Activated naive CD4-positive, alpha-beta T cell treated with Interleukin-2 at 50 U/mL for 16 hours (primary cell): ENCODE measurements at places on chromosomes 5 and 9.

GRCh38 chr9:117340422-117340821, 74.4 kb downstream of the ASTN2 start:
- DNase-seq, result no peak

DNA sequence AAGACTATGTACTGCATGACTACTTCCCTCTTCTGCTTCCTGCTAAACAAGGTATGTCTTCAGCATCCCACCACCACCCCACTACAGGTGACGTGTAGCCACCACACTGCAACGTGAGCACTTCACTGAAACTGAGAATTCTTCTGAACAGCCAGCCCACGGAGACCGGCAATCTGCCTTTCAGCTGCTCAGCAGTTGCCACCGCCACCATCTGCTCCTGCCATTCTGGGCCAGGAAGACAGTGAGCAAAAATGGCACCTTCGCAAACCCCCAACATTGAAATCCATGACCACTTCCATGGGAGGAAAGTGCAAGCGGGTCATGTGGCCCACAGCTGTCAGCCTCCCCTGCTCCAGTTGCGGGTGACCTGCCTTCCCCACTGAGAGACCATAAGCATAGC, 443.4 kb upstream of the ST8SIA4 start:
- DNase-seq, result no peak

- no peak for DNase-seq
Measured at GRCh38 chr5:106634375-106634774, 1036.4 kb downstream of the EFNA5 start.

GRCh38 chr5:54905246-54905795, 80.1 kb downstream of the ESM1 start:
- no peak for DNase-seq

DNA sequence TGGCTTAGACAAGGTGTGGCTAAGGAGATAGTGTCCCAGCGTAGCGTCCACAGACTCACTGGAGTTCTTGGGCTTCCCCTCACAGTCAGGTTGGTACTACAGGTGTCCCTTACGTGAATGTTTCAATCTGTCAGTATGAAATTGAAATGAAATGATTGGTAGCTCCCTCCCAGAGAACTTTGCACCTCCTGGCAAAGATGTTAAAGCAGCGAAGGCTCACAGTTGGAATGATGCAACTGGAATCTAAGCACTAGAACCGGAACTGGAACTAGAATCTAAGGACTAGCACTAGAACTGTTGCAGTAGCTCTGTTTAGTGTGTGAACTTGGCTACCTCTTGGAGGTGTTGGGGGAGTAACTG, 1.1 kb downstream of the SLC31A1 start:
- no peak for DNase-seq

- DNase-seq, result no peak
Measured at GRCh38 chr9:88801214-88801796, 190.0 kb upstream of the S1PR3 start.

DNA sequence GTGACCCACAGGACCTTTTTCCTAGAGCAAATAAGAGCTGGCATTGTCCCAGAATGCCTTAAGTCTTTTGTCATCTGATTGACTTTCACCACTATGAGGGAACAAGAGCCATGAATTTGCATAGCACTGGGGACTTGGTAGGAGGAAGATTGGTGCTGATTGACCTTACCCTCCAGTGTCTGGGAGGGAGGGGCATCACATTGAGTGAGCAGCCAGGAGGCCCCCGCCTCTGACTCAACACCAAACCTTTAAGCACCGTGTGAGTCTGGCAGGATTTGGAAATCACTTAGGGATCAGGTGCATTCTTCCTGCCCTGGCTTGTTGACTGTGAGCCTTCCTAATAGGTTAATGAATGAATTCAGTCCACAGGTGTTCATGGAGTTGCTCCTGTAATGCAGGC, 40.7 kb downstream of the WNK2 start:
- no peak for DNase-seq

GRCh38 chr5:83844449-83845068, 123.9 kb upstream of the HAPLN1 start:
- peak; percentile 3 for DNase-seq

- DNase-seq, result no peak
Measured at GRCh38 chr9:68996462-68996861, 17.5 kb downstream of the PRKACG start.

- DNase-seq, result no peak
Measured at GRCh38 chr5:20486826-20487225, 498.8 kb upstream of the CDH18 start.

GRCh38 chr5:17314907-17315471, 97.6 kb downstream of the BASP1 start:
- no peak for DNase-seq

DNA sequence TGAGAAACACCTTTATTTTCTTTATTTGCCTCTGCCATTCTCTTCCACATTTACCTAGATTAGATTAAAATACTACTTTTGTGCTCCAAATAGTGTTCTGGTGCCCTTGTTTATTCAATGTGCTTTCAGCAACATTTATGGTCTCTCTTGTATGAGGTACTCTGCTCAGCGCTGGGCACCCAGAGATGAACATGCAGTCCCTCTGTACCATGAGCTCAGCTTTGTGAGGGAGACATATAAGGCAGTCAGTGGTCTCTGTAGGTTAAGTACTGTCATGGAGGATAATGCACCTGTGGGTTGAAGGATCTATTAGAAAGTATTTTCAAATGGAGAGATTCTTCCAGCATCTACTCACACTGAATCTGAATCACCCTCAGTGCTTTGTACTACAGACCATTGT, 176.5 kb downstream of the TAF11L14 start:
- no peak for DNase-seq

GRCh38 chr5:149537374-149537975, 13.8 kb downstream of the CSNK1A1 start:
- DNase-seq, result no peak

GRCh38 chr9:95268681-95269080, 48.8 kb downstream of the FANCC start:
- DNase-seq, result no peak

DNA sequence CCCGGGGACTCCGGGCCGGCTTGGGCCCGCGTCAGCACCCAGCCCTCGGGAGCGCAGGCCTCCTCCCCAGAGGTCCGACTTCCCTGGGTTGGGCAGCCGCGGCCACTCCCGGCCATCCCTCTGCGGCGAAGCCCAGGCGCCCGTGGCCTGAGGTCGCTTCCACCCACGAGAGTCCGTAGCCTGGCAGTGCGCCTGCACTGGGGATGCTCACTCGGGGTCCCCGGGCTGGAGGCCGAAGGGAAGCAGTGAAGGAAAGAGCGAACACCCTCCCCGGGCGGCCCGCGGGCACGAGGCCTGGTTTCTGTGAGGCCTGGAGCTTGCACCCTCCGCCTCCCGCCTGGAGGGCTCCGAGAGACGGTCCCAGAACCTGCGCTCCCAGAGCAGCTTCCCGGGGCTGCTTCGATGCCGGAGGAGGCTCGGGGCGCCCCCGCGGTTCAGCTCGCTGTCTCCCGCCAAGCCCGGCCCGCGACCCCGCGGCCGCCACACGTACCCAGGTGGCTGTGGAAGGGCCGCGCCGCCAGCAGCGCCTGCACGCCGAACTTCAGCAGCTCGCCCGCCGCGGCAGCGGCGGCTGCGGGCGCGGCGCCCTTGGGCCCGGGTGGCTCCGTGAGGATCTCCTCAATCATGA, 607 bp downstream of the BARX1 start:
- DNase-seq, result no peak

DNA sequence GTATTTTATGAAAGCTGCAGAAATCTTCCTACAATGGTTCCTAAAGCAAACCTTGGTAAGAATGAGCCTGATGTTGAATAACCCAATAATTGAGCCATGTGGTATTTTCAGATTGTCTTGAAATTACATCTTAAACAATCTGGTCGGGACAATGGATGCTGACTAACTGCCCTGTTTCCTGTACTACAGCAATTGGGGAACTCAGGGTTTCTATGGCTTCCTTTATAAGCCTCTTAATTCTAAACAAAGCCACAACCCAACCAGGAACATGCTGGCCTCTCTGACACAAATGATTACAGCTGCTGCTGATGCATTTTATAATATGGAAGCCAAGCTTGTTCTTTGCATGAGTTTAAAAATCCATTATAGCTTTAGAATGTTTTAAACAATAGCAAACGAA, 30.2 kb downstream of the PTPN3 start:
- no peak for DNase-seq

- DNase-seq, result peak; percentile 52
Measured at GRCh38 chr5:160539431-160539830, 117.8 kb downstream of the PTTG1 start.

- no peak for DNase-seq
Measured at GRCh38 chr5:40606077-40606765, 73.5 kb upstream of the PTGER4 start.

GRCh38 chr5:98583586-98583985, 189.9 kb upstream of the RGMB start:
- no peak for DNase-seq

- DNase-seq, result peak; percentile 75
Measured at GRCh38 chr5:42951293-42951840, 88.8 kb downstream of the ANXA2R start.

- DNase-seq, result no peak
Measured at GRCh38 chr9:35650341-35651158, at the start of gene SIT1. TSS of gene SIT1 (minus strand) at chr9:35650931. CDS start at chr9:35650853, 78 bp downstream.

GRCh38 chr9:134589748-134590147, 51.9 kb upstream of the COL5A1 start:
- DNase-seq, result no peak

GRCh38 chr9:78542491-78543181, 245.7 kb downstream of the PSAT1 start:
- no peak for DNase-seq

DNA sequence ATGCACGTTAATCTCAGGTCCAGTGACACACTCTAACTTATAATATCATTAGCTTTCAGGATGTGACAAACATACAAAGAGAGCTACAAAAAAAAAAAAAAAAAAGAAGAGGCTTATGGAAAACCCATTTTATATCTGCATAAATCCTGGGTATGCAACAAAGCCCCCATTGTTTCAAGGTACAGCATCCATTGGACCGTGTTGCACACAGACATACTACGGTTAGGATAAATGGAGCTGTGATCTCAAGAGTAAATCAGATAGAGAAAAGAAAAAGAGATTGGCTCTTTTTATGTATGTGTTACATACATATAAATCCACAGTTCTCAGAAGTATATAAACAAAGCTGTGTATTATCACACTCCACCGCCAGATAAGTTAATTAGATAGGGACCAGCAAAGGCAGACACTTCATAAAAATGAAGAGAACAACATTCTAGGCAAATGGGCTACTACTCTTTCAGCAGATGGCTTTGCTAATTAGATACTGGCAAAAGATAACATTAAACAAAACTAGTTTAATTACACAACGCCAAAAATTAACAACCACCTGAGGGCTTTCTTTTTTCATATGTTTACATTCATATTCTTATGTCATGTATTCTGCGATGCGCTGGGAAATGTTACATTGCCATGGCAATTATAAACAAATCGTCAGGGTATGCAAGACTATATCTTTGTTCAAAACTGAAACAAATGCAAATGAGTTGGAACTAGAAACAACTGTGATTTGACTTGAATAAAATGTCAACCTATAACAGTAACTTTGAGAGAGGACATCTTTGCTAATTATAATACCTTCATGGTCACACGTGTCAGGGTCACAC, 304.2 kb downstream of the SEMA5A start:
- DNase-seq, result no peak

- DNase-seq, result no peak
Measured at GRCh38 chr9:132824951-132825350, 53.1 kb downstream of the AK8 start.

- DNase-seq, result no peak
Measured at GRCh38 chr5:150394131-150394530, 18.6 kb downstream of the CD74 start.

DNA sequence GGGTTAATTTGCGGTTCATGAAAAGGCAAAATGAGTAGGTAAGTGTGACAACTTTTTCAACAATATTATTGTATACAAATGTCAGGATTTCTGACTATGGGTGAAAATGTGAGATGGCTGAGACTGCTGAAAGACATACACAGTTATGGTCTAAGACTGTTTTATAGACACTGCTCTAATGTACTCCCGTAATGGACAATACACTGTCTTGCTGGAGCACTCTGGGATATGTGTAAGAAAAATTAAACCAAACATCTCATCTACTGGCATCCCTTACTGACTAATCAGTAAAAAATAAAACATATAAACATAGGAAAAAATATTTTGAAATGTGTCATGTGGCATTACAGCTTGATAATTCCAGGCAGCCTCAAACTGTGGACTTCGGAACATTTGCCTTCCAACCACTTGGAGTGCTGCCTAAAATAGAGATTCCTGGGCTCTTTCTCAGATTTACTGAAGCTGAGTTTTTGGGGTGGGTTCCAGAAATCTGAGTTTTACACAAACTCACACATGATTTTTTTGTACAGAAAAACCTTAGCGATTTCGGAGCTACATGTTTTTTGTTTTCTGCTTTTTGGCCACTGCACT, 233.9 kb upstream of the TBCA start:
- no peak for DNase-seq

- peak; percentile 56 for DNase-seq
Measured at GRCh38 chr5:42057254-42057690, 132.2 kb downstream of the FBXO4 start.

- no peak for DNase-seq
Measured at GRCh38 chr5:158955636-158956035, 144.1 kb downstream of the EBF1 start.

DNA sequence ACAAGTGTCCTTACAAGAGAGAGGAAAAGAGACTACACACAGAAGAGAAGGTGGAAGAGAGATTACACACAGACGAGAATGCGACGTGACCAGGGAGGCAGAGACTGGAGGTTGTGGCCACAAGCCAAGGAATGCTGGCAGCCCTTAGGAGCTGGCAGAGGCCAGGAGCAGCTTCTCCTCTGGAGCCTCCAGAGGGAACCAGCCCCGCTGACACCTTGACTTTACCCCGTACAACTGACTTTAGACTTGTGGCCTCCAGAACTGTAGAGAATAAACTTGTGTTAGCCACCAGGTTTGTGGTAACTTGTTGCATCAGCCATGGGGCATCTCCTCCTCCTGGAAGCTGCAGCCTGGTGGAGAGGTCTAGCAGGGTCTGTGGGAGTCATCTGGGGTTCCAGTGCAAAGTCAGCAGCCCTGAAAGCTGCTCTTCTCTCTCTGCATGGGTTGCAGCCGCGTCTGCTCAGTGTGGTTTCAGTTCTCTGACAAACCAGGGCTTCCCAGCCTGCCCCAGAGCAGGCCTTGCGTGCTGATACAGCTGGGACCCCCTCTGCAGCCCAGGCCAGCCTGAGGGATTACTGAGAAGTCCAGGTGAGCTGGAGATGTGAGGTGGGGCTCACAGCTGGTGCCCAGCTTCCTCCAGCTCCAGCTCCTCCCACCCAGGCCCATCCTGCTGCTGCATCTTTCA, 30.8 kb upstream of the CNOT6 start:
- no peak for DNase-seq

GRCh38 chr9:17090041-17090440, 44.8 kb upstream of the CNTLN start:
- DNase-seq, result no peak

GRCh38 chr9:21803649-21804048, 1.2 kb downstream of the MTAP start:
- DNase-seq, result no peak

DNA sequence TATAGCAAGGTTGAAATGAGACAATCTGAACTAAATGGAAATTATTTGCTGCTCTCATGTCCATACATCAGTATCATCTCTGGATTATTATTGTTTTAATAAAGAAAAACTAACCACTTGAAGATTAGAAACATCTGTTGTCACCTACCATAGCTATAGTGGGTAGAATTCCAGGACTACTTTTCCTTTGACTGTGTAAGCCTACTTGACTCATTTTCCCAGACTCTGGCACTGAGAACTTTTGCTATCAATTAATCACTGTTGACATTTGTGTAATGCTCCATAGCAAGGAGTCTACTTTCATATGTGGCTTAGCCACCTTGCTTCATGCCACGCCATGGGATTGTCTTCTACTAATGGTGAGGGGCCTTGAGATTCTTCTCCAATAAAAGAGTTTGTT, 59.9 kb upstream of the ARRDC3 start:
- no peak for DNase-seq
